Motor neuron (in vitro differentiated cells): ENCODE measurements at places on chromosomes 3 and 15.

GRCh38 chr3:112740835-112741234 is 99.9 kb upstream of the CCDC80 start:
- ATAC-seq, result no peak

DNA sequence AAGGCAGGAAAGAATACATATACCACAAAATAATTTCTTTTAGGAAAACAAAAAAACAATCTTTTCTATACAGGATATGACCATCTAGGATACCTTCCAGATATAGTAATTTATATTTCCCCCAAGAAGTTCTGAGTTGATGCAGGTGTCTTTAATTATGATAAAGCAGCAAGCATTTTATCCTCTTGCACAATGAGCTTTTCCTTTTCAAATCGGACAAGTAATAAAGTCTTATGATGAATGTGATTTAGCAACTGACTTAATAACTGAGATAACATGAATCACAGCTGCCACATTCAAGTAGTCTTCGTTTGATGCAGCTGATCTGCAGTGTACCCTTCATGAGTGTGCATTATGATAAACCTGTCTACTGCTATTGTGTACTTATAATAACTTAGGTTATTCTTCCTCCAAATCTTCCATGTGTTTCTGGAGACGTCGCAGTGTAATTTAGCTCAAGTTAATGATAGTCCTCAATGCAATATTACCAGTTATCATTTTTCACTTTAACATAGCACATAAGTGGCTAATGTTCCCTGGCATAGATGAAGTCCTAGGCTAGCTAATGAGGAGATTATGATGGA is 260.3 kb upstream of the MRPL3 start:
- ATAC-seq, result peak; percentile 38

- ATAC-seq, result peak; percentile 74
Observed at GRCh38 chr15:51924156-51925068, 47.2 kb downstream of the LEO1 start.

- ATAC-seq, result peak; percentile 51
Observed at GRCh38 chr3:139540651-139541531, 1.3 kb upstream of the RBP1 start.

DNA sequence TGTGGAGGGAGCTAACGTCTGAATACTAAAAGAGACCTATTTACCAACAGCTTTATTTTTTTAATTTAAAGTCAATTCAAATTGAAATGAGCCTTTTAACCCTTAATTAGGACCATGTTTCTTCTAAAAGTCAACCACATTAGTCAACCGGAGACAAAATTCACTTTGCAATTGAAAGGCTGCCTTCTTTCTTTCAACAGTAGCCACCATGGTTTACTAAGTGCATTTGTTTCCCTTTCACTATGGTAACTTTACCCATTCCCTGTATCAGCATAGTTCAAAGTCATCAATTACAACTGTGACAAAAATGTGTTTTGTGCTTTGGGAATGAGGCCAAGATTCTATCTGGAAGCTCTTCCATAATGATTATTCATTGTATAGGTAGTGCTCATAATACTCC is 225.4 kb downstream of the EPHA3 start:
- ATAC-seq, result no peak

GRCh38 chr3:100811779-100812507 is 102.6 kb downstream of the TFG start:
- no peak for ATAC-seq

DNA sequence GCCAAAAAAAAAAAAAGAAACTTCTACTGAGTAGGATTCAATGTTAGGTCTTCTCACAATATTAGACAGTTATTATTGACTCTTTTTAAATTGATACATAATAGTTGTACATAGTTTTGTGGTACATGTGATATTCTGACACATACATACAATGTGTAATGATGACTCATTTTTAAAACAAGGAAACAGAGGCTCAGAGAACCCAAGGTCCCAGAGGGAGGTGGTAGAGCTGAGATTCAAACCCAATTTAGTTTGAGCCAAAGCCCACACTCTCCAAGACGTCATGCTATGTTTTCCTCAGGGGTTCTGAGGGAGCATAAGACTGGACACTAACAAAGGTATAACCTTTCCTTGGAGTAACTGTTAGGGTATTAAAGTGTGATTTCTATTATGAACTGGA is 40.6 kb downstream of the MYO5C start:
- no peak for ATAC-seq

- no peak for ATAC-seq
Observed at GRCh38 chr15:80822676-80823075, 43.5 kb downstream of the CEMIP start.

DNA sequence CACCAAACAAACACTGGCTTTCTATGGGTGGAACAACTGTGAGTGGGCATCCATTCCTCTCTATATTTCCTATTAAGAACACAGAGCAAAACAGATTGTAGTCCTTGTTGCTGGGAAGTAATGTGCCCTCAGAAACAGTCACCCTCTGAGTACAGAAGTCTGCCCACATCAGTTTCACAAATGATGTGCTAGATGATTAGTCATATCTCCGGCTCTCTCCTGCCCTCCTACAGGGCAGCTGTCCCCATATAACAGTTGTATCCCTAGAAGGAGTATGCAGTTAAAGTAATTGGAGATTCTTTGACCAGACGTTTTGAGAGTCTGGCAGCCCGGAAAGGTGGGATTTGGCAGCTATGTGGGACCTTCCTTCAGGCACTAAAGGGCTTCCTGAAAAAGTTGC is 159.9 kb downstream of the APBA2 start:
- no peak for ATAC-seq

DNA sequence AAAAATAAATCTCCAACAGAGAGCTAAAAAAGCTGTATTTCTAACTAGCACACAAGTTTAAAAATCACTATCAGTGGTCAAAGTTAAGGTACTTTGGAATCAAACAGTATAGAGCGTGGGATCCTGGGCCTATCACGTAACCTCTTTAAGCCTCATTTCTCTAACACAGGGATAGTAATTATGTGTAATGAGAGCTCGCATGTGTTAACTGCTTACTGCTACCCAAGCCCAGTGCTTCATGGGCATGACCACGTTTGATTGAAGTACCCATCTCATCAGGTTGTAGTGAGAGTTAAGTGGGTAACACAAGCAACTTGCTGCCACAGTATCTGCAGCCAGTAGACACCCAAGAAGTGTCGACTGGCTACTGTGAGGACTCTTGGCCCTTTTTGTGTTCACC is 28.2 kb upstream of the NOX5 start:
- ATAC-seq, result no peak

- ATAC-seq, result peak; percentile 63
Observed at GRCh38 chr3:194194757-194195085, 58.8 kb downstream of the HES1 start.

DNA sequence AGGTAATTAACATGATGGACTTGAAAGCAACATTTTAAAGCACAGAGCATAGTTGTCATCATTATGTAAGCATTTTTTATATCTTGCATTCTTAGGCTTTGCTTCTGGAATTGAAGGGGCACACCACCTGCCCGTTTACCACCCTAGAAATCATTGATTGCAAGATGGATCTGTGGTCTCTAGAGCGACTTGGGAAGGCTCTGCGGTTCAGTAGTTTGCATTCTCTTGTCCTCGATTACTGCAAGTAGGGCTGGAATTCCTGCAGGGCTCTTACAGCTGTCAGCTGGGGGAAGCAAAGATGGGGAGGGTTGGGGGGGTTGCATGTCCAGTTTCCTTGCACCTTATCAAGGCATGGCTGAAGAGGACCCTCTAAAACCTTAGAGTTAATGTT is 56.7 kb upstream of the RNF7 start:
- no peak for ATAC-seq
